ENCODE measurements at places on chromosomes 3 and 15.

DNA sequence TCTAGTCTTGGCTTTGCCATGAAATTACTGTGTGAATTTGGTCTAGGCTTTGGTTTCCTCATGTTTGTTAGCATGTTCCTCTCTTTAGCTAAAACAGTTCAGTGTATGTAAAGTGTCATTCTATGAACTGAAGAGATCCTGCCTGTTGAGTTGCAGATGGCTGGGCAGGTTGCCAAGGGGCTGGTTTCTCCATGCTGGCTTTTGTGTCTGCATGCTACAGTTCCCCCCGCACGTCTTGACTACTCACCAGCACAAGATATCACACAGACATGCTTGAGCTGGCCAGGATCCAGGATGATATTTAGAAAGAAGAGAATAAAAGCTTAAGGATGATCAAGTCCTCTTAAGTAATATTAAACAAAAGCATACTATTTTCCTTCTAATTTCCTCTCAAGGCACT lies 90.2 kb downstream of the CERS3 start:
- DNase-seq = peak; percentile 32

- DNase-seq = no peak
Measured at GRCh38 chr3:3447641-3448040, 268.1 kb upstream of the CRBN start.

GRCh38 chr3:55158345-55158744 lies 230.5 kb upstream of the LRTM1 start:
- no peak for DNase-seq

DNA sequence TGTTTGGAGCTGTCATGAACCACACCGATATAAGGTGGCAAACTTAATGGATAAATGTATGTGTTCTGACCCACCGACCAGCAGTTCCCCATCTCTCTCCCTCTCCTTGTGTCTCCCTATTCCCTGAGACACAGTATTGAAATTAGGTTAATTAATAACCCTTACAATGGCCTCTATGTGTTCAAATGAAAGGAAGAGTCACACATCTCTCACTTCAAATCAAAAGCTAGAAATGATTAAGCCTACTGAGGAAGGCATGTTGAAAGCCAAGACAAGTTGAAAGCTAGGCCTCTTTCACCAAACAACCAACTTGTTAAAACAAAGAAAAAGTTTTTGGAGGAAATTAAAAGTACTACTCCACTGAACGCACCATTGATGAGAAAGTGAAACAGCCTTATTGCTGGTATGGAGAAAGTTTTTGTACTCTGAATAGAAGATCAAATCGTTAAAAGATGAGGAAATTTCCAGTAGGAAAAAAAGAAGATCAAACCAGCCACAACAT lies 15.0 kb downstream of the ATR start:
- no peak for DNase-seq

GRCh38 chr15:92533298-92533697 lies 122.3 kb downstream of the FAM174B start:
- DNase-seq = no peak

GRCh38 chr3:128823631-128824030 lies 55.8 kb upstream of the ACAD9 start:
- DNase-seq = no peak

GRCh38 chr15:54776410-54776809 lies 420.3 kb downstream of the RSL24D1 start:
- no peak for DNase-seq

DNA sequence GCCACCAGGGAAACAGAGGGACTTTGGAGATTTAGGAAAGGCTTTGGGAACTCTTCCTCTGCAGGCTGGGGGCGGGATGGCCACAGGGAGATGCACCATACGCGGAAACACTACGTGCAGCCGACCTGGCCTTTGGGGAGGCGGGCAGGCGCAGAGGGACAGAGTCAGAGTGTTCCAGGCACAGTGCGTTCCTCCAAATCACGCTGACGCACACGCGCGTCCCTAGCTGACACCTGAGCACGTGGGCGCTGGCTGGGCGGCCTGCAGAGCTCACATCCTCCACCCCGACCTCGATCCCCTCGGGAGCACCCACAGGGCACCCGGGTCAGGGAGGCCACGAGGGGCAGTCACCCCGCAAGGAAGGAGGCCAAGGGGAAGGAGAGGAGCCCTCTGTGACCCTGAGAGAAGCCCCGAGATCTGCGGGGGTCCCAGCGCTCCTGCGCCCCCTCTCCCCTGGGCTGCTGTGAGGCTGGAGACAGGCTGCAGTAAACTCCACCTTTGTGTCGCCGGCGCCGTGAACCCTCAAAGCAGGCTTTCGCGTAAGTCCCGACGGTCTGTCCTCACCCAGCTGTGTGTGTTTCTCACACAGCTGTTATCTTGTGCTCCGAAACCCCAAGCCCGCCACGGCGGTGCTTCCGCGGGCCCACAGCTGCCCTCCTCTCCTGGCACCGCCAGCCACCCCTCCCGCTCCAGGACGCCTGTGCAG lies 196.3 kb downstream of the OCA2 start:
- no peak for DNase-seq

DNA sequence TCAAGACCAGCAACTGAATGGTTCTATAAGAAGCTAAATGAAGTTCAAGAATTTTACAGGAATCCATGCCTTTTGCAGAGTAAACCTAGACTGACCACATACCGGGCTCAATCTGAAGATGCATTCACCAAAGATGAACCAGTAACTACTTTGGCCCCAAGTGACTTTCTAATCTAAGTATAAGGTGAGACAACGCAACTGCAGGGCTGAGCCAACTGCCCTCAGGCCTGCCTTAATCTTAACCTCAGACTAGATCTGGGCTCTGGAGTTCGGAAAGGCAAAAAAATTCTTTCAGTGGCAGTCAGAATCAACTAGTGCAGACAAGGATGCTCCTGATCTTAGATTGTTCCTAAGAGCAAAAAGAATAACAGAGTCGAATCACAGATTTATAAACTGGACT lies 48.3 kb downstream of the EXD1 start:
- DNase-seq = no peak

DNA sequence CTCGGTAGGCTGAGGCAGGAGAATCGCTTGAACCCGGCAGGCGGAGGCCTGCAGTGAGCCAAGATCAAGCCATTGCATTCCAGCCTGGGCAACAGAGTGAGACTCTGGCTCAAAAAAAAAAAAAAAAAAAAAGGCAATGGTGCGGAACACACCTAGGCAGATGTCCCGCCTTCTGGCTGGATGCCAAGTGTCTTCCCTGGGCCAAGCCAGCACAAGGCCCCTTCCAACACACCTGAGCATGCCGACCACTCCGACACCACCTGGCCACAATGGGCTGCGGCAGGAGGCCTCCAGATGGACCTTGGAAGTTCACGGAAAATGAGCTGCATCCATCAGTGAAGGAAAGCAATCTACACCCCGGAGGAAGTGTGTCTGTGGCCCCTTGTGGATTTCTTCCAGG lies 19.0 kb downstream of the NUP210 start:
- no peak for DNase-seq

GRCh38 chr15:71273731-71274447 lies 158.6 kb downstream of the THSD4 start:
- no peak for DNase-seq

DNA sequence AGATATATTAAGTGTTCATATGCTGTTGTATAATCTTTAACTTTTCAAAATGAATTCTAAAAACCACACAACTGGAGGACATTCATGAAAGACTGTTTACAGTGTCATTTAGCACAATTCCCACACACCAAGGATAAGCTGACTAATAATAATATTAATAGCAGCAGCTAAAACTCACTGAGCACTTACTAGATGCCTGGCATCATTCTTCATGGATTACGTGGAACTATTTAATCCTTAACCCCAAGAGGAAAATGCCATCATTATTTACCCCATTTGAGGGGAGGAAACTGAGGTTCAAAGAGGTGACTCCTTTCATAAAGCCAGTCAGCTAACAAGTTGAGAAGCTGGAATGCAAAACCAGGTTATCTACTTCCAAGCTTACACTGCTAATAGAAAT lies 77.0 kb downstream of the TMEM108 start:
- DNase-seq = no peak
